CD4-positive, alpha-beta T cell treated with Interleukin-12 subunit alpha and Interleukin-12 subunit beta, for 1 hour (primary cell): ENCODE measurements at places on chromosomes 6 and 20.

DNA sequence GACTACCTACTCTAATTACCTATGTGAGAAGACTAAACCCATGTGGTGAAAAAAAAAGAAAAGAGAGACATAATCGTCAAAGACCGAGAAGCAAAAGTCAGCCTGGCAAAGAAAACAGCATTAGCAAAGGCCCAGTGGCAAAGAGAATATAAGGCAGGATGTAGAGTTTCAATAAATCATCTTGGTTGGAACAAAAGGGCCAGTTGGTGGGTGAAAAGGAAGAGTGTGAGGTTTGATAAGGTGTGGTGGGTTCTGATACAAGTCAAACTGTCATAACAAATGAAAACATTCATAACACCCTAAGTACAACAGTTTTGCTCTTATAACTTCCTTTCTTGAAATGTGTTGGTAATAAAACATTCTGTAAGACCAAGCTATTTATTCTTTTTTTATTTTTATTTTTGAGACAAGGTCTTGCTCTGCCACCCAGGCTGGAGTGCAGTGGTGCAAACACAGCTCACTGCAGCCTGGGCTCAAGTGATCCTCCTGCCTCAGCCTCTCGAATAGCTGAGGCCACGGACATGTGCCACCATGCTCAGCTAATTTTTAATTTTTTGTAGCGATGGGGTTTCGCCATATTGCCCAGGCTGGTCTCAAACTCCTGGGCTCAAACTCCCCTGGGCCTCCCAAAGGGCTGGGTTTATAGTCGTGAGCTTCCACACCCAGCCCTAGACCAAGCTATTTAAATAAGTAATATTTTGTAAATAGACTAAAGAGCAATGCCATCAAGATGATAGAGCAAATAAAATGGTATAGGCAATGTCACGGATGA is 18.9 kb upstream of the GTF3C6 start:
- no peak for DNase-seq

DNA sequence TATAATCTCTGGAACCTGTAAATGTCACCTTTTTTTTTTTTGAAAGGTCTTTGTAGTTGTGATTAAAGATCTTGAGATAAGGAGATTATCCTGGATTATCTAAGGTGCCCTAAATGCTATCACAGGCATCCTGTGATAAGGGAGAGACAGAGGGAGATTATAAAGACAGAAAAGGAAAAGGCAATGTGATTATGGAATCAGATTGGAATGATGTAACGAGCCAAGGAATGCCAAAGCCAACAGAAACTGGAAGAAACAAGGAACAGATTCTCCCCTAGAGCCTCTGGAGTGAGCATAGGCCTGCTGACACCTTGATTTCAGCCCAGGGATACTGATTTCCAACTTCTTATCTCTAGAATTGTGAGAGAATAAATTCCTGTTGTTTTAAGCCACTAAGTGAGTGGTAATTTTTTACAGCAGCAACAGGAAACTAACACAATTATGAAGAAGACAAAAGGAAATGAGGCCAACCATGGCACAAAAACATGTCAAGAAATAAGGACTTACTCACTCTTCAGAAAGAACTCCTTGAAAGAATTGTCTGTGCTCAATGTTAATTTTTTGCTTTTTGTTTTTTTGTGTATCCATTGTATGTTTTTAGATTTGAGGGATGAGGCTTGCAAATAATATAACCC is 82.7 kb downstream of the CFAP61 start:
- no peak for DNase-seq

DNA sequence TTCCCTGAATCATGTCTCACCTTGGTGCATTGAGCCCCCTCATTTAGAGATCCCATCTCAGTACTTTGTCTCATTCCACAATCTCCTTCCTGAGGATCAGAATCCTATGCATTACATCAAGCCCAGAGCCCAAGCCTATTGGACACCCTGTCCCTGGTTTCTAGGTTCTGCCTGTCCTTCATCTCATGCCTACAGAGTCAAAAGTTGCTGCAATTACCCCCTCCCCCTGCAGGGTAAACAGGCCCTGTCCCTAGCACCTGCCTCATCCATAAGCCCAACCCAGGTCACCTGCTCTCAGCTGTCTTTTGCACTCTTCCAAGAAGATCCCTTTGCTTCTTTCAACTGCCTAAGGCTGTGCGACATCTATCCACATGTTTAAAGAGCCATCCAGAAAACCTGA is 93.9 kb downstream of the SPTLC3 start:
- no peak for DNase-seq

DNA sequence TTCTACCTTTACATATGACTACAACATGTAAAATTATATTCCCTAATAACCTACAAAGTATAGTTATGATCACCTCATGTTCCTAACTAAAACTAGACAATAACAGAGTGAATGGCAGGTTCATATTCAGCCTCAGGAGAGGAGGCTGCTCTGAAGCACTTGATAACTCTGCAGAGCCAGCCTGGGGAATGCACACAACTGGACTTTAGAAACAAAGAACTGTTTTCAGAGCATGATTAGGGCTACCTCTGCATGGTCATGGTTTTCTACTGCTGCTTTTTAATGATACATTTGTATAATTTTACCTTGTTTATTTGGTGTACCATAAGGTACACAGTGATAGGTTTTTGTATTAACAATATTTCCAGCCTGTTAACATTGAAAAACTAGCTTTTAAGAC is 50.3 kb downstream of the TRPC4AP start:
- no peak for DNase-seq

- DNase-seq = peak; percentile 28
Observed at GRCh38 chr20:63536997-63537524, at the start of gene PTK6. PTK6 (minus strand) TSS chr20:63537376; CDS start chr20:63537314, 62 bp downstream.

DNA sequence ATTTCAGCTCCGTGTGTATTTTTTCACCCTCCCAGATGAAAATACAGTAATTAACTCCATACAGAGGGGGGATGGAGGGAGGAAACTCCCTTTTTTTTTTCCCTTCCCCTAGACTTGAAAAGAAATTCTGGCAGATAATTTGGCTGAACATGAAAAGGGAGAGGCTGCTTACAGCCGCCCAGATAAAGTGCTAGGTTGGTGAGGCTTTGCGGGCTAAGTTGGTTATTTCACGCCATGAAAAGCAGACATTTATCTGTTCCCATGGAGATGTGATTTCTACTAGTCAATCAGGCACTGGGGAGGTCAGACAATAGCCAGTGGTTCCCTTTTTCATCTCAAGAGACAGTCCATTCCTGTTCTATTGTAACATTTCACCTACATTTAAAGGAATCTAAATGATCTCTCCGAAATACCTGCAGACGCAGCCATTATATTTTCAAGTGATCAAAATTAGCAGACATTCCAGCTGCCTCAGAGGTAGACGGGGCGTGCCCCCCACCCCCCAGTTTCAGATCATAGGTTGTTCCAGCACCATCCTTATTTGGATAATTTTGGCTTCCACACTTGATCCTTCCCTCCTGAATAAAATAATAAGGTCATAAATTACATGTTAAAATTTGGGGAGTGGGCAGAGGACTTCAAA is 143.9 kb upstream of the ZNF217 start:
- DNase-seq = no peak

- no peak for DNase-seq
Observed at GRCh38 chr6:166045860-166046200, 121.8 kb downstream of the TBXT start.

GRCh38 chr6:112443179-112444065 is 96.3 kb downstream of the RFPL4B start:
- no peak for DNase-seq

DNA sequence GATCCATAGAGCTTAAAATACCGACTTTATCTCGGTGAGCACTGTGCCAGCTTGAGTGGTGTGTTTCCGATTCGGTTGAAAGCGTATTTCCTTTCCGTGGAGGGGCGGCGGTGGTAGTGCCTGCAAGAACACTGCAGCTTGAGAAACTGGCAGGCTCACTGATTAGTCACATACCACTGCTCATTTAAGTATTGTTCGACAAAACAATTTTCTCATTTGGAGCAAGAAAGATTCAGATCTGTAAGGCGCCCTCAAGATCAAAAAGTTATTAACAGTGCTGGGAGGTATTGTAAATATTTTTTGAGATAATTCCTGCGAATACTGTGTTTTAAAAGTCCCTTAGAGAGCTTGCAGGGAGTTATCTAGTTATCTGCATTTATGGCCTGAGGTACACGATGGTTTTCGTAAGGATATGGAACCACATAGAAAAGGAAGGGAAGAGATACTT is 1.3 kb downstream of the MAPK14 start:
- DNase-seq = peak; percentile 73

DNA sequence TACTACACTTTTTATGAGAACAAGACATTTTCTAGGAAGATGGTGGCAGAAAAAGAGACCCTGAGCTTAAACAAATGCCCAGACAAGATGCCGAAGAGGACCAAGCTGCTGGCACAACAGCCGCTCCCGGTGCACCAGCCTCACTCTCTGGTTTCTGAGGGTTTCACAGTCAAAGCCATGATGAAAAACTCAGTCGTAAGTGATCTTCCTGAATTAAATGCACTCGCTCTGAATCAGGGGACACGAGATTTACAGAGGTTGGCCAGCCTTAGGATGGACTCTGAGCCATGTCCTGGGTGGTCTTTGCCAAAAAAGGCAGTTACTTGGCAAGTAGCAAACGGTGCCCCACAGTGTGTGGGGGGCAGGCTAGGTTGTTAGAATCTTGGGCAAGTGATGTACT is 423 bp downstream of the PACRG start:
- DNase-seq = no peak

- no peak for DNase-seq
Observed at GRCh38 chr6:151036869-151037680, 171.6 kb downstream of the MTHFD1L start.

DNA sequence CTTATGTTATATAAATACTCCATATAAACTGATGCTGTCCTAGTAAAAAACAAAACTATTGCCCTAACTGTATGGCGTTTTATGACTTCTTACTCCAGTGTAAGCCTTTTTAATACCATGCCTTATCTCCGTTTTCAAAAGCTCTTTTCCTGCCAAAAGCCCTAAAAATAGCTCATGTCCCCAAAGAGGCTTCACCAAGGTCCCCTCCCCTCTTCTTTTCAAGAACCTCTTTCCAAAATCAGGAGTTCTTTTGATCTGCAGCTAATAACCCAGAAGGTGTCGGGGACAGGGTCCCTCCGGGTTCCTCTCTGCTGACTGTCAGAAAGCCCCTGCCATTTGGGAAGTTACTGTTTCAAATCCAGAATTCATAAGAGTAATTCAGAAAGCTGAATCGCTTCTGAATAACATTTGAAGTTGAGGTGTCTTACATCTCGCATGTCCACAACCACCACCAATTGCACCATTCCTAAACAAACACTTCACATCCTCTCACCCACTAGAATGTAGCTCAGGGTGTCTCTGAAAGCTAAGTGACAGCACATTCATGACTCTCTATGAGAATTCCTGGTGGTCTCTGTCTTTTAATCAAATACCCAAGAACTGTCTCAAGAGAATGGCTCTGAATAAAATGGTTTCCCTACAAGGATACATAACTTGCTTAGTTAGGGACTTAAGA is 13.3 kb downstream of the TASP1 start:
- no peak for DNase-seq

DNA sequence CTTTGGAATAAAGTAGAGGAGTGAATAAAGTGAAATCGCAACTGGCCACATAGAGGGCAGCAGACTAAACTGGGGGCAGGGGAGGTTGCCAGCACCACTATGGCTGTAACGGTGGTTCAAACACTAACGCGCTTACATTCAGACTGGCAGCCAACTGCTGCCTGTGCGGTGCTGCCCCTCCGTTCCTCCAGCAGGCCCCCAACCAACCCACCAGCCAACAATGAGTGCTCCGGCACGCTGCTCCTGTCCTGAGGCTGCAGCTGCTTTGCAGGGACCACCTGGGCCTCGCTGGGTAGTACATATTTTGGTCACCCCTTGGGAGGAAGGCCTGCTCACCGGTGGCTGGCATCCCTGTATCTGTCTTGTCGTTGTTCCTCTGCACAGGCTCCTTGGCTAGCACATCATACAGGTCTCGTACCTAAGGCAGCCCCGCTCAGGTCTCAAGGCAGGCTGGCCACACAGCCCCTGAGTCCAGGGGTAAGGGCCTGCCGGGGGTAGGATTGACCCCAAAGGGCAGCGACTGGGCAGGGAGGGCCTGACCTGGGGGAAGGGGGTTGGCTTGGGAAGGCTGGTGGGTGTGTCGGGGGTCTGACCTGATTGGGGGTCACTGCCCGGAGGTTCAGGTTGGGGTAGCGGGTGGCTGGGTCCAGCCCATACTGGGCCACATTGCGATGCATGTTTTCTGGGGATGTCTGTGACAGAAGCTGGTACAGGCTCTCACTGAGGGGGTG is 6.3 kb downstream of the MICAL1 start:
- DNase-seq = no peak

GRCh38 chr20:62311150-62311549 is 8.4 kb downstream of the ADRM1 start:
- no peak for DNase-seq

- DNase-seq = peak; percentile 52
Observed at GRCh38 chr6:33702345-33702977, 9.0 kb downstream of the UQCC2 start.

- DNase-seq = no peak
Observed at GRCh38 chr20:25040438-25040831, 17.5 kb downstream of the ACSS1 start.

- DNase-seq = no peak
Observed at GRCh38 chr20:37451616-37452015, 69.4 kb upstream of the NNAT start.

DNA sequence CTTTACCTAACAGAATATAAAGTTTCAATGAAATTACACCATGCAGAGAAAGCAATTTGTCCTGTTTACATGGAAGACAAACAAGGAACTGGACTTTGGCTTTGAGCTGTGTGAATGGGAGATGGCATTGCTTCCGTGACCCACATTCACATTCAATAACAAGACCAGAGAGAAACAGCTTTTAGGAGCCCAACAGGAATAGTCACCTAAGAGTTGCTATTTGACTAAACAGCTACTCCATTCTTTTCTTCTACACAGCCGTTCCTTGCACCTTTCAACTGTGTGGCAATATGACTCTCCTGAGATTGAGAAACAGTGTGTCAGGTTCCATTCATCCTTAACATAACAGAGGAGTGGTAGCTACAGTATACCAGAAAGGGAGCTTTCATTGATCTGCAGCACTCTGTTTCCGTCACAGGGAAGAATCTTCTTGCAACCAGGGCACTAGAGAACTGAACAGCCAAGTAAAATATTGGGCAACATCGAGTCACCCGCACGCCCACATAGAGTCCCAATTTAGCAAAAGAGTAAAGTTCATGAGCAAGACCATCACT is 355.1 kb downstream of the HAO1 start:
- no peak for DNase-seq
